ENCODE measurements at places on chromosomes 7 and 10. TPM values are rescaled to one million over a fixed set of nuclear protein-coding genes. Genes with fewer than 3 reads are reported as not detected.

- no peak for DNase-seq
These were observed 5.9 kb downstream of the ADK start for GRCh38 chr10:74156919-74157289.

DNA sequence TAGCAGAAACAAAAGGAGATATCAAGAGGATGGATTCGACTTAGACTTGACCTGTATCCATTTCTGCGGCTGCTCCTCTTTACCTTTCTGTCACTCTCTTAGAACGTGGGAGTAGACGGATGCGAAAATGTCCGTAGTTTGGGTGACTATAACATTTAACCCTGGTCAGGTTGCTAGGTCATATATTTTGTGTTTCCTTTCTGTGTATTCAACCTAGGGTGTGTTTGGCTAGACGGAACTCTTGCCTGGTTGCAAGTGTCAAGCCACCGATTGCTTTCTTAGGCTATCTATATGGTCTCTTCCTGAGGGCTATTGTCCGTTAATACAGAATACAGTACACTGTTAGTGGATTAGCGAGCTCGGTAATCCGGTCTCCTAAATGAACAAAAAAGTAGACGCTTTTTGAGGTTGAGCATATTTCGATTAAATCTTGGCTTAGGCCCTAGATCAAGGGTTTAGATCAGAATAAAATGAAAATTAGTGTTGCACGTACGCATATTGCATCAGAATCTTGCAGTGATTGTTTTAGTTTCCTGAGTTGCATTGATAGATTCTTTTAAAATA, 1.2 kb downstream of the PTEN start:
- DNase-seq = no peak

DNA sequence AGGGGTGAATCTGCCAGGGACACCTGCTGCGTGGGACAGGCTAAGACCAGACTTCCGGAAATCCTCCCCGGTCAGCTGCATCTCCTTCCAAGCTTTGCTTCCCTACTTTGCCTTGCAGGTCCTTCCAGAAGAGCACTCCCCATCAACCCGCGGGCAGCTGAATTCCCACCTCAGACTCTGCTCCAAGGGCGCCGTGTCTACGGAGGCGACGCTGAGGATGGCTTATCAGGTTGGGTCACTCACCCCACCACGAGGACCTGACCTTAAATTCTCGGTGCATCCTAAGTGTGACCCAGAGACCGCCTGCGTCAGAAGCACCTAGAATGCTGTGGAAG, 78.9 kb upstream of the KMT2C start:
- DNase-seq = no peak

- no peak for DNase-seq
These were observed 80.3 kb downstream of the WDR11 start for GRCh38 chr10:120931423-120931822.

DNA sequence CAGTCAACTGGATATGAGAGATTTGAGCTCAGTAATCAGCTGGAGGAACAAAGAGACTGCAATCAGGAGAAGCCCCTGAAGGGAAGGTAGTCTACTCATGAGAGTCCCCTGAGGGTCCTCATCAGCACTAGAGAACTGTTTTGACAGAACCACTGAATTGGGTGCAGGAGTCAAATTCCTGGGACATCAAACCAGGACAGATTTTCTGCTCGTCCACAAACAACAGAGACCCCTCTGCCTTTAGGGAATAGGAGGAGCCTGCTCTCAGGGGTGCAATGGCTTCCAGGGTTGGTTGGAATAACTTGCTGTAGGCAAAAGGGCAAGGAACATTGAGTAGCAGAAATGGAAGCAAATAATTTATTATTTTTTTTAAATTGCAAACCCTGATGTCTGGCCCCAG, 21.9 kb upstream of the NEUROD6 start:
- no peak for DNase-seq

DNA sequence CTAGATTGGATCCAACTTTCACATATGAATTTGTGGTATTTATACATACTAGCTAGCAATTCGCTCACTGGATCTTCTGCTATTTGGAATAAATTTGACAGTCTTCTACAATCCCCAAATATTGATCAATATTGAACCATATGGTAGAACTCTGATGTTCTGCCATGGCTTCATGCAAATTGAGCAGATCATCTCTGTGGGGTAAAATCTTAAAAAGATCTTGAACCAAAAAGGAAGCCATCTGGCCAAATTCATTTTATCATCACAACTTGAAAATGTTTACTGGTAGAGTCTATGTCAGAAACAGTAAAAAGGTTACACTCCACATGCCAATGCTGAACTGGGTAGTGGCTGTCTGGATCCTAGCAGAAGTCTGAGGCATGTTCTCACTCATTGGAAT, 80.0 kb downstream of the LHFPL3 start:
- DNase-seq = no peak

GRCh38 chr7:114481999-114482398, 67.4 kb downstream of the FOXP2 start:
- DNase-seq = no peak

DNA sequence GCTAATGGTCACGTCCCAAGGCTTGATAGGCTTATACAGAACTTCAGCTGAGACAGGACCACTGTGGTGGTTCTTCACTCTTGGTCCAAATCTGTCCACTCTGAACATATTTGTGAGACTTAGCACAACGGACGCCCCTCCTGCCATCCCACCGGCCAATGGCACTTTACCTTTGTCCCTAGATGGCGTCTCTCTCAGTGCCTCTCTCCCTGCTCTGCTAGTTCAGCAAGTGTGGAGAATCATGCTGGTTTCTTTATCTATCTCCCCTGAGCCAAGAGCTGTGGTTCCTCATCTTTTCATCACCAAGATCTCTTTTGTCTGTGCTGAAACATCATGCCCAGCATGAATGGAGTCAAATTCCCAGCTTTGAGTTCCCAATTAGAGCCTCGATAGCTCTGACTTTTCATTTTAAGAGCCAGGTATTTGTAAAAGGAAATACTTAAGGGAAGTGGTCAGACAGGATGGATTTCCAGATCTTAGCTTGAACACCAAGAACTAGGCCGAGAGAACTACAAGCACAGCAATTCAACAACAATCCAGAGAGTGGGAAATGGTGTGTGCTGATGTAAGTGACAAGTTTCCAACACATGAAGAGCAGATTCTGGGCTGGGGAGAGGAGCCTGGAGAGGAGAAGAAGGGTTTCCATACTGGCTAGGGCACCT, 69.5 kb downstream of the ZNF800 start:
- no peak for DNase-seq

DNA sequence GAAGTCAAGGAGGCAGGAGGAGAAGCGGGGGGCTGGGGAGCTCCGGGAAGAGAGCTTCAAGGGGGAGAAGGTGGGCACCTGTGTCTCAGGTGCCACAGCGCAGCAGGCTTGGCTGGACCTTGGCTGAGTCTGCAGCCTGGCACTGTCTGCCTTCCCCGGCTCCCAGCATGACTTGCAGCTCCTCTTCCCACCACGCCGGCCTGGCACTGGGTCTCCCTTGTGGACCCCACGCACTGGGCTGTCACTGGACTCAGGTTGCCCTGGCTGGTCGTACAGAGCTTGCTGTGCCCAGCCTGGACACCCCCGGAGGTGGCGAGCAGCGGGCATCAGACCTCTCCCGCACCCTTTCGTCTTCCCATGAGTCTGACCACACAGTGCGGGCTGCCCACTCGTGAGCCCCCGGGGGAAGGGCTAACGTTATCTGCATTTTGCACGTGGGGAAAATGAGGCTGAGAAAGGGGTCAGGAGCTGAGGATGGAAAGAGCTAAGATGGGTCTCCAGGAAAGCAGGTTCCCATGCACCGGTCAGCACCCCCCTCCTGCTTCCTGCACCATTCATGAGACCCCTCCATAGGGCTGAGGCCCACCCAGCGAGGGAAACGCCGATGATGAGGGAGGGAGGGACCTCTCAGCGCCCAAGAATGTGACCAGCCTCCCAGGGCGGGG, 40.3 kb upstream of the PSMG3 start:
- no peak for DNase-seq

DNA sequence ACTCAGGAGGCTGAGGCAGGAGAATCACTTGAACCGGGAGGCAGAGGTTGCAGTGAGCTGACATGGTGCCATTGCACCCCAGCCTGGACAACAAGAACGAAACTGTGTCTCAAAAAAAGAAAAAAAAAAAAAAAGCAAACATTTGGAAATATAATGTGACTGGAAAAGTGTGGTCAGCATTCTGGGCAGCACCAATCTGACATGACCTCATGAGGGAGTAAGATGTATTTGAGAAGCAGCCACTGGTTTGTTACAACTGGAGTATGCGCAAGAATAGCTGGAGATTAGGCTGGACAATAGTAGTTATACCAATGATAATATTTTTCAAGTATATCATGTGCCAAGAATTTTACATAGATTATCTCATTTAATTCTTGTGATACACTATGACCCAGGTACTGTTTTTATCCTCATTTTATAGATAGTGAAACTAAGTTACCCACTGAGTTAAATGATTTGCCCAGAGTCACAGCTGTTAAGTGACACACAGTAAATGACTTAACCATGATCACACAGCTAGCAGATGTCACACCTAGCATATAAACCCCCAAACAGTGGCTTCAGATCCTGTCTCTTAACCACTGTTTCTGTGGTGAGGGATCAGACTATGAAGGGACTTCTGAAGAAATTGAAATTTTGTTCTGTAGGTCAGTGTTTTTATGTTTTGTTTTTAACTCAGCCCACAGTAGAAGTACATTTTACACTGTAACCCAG, 11.1 kb downstream of the MCU start:
- peak; percentile 12 for DNase-seq

GRCh38 chr7:50710441-50711154, 72.1 kb downstream of the GRB10 start:
- no peak for DNase-seq

Gene OR2A12
- total RNA-seq = not detected

Gene AKR1C8
- not detected for total RNA-seq

Gene PTF1A
- not detected for total RNA-seq

Gene SPDYE2
- total RNA-seq = not detected

Gene C10orf95
- 0.20 TPM for total RNA-seq

Gene CFAP46
- total RNA-seq = 0.34 TPM

Gene AOC1
- total RNA-seq = not detected

Gene ECHDC3
- total RNA-seq = 1.1 TPM

Gene OR13A1
- not detected for total RNA-seq

Gene FRMPD2
- not detected for total RNA-seq

Gene CSGALNACT2
- total RNA-seq = 15.5 TPM

Gene CASP7
- total RNA-seq = 24.2 TPM

Gene CTTNBP2
- not detected for total RNA-seq

Gene SPDYE16
- 0.23 TPM for total RNA-seq

Data from activated CD8-positive, alpha-beta T cell treated with anti-CD3 and anti-CD28 coated beads for 36 hours (primary cell).